Spleen (tissue), 13 donors: ENCODE measurements at places on chromosomes 16 and 17. TPM values are rescaled to one million over a fixed set of nuclear protein-coding genes. Genes with fewer than 3 reads are reported as not detected.

DNA sequence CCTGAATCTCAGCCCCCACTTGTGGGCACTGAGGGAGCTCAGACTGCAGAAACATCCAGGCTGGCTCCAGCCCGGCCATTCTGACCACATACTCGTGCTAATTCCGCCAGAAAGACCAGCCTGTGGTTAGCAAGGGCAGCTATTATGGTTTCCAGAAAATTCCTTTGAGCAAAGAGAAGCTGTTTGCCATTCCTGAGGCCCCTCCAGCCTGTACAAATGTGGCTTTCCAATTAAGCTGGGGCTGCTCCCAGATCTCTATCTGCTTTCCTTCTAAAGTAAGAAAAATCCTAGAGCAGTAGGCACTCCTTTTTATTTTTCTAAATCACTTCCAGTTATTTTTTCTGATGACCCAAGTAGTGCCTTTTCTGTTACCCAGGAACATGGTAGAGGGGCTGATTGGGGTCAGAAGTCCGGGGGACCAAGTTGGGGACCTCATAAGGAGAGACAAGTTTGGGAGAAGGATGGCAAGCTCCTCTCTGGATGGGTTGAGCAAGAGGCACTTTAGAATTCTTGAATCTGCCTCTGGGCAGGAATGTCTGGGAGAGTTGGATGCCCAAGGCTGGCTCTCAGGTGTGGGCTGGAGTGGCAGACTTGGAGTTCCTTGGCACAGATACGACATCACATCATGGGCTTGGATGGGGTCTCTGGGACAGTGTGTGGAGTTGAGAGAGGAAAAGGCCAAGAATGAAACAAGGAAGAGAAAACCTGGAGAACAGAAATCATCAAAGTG is 83.3 kb upstream of the TNRC6C start:
- DNase-seq = no peak

DNA sequence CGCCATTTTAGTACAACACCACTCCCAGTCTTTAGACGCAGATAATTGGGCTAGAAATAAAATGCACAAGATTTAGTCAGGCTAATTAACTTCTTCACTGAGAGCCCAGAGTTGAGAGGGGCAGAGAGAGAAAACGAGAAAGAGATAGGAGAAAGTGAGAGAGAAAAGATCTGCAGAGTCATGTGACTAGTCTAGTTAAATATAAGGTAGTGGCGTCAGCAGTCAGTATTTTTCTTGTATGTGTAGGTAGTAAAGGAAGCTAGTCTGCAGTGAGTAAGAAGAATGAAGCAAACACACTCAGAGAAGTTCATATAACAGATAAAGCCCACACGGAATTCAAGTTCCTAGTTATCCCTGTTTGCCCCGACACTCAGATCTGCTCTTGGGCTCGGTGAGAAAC is 392.6 kb upstream of the ERCC4 start:
- no peak for DNase-seq

SLC4A1 gene
- 2.2 TPM for total RNA-seq

PRAC2 gene
- total RNA-seq = not detected

DNA sequence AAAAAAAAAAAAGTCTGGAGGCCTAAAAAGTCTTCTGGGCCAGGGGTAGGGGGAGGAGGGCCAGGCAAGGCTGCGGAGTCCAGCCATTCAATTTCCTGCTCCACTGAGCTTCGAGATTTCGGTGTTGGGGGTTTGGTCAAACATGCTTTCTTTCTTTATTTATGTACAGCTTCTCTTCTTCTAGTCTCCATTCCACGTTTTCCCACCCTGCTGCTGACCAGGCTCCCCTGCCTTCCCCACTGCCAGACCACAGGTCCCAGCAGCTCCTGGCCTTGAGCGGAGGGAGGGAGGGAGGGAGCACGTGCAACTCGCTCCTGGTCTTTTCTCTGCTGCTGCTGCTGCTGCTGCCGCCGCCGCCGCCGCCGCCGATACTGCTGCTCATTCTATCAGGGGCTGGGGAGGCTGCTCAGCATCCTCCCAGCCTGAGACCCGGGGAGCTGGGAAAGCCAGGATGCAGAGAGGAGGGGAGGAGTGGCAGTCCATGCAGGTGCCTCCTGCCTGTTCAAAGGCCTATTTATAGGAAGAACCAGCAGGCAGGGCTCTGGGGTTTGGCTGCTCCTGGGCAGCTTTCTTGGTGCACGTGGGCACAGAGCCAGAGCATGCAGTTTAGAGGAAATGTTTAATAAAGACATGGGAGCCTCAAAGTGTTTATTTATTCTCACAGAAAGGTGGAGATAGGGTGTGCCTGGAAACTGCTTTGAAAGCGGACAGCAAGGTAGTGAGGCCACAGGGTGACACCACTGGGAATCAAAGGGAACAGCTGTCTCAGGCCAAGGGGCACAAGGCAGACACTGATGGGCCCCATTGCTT is 23.4 kb upstream of the ZFHX3 start:
- DNase-seq = no peak

DNA sequence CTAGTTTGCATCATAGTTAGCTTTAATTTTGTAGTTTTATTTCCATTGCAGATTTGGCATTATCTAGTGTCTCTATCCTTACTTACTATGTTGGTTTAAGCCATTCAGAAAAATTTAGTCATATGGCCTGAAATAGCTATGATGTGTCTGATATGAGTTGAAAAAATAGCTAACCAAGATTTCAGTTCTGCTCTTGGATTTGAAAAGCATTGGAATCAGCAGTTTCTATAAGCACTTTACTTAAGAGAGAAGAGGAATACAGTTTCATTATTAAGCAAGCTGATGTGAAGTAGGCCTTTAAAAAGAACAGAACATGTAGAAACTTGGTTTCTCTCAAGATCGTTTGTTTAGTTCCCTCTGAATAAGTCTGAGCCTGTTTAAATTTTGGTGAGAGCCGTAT is 25.9 kb downstream of the LPCAT2 start:
- no peak for DNase-seq

DNA sequence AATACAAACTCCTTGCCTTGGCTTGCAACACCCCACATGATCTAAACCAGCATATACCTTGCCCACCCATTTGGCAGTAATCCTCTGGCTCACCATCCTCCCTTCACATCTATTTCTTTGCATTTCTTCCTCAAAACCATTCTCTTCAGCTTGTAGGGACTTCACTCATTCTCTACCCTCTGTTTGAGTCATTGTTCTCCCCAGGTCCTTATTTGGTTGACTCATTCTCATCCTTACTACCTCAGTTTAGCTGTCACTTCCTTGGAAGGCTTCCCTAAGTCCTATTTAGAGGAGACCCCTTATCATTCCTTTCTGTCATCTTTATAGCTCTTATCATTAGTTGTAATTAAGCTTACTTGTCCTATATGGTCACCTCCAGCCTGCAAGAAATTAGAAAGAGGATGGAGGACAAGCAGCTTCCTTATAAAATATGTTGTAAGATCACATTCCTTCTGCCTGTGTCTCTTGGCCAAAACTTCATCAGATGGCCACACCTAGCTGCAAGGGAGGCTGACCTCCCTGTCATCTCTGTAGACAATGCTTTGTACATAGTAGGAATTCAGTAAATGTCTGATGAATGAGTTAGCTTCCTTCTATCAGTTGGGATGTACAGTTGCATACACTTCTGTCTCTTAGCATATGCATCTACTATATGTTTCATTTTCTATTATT is 1.7 kb downstream of the TTC19 start:
- DNase-seq = no peak

RHBDL3 gene
- 0.72 TPM for total RNA-seq

ZNF174 gene
- 15.7 TPM for total RNA-seq

- DNase-seq = no peak
Measured at GRCh38 chr17:44202756-44203155, 3.1 kb upstream of the ATXN7L3 start.

DNA sequence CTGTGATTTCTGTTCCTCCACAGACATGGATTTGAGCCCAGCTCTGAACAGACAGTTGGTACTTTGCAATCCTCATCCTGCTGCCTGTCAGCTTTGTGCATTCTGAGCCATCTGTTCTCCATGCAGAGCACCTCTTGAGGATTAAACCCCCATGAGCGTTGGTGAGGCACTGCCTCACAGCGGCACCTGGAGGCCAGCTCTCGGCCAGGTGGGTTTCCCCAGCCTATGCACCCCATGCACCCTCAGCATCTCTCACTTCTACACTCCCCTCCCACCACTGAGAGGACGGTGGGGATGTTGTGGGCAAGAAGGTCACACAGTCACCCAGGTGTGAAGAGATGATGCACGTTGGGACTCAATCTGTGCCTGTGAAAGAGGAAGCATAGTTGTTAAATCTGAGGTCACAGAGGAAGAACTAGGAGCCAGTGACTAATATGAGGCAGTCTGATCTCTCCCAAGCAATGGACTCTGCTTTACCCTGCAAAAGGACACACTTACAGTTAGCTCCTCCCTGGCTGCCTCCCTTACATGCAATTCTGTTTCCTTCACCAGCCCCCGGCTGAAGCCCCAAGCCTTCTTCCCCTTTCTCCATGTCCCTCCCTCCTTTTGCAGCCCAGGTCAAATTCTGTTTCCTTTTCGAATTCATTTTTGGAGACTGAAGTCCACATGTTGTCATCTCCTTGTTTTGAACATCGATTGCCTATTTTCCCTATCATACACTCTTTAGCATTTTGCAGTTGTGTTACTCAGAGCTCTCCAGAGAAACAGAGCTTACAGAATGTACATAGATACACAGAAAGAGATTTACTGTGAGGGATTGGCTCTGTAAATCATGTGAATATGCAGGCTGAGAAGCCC is 58.5 kb downstream of the HS3ST3B1 start:
- peak; percentile 86 for DNase-seq

- DNase-seq = peak; percentile 56
Measured at GRCh38 chr16:74747716-74748615, 26.7 kb downstream of the FA2H start.

GRCh38 chr16:11047057-11047456 is 102.7 kb downstream of the CLEC16A start:
- DNase-seq = no peak

TP53TG3 gene
- total RNA-seq = not detected

KRT27 gene
- not detected for total RNA-seq

- no peak for DNase-seq
Measured at GRCh38 chr16:12470311-12471229, 333.1 kb downstream of the CPPED1 start.

- DNase-seq = no peak
Measured at GRCh38 chr16:79997257-79997656, 396.7 kb upstream of the MAF start.

- no peak for DNase-seq
Measured at GRCh38 chr17:7550344-7550743, 1.5 kb downstream of the TNFSF12 start.

GRCh38 chr16:79049040-79049439 is 551.5 kb downstream of the MAF start:
- no peak for DNase-seq

GRCh38 chr16:74078511-74079231 is 217.9 kb upstream of the PSMD7 start:
- DNase-seq = no peak

DNA sequence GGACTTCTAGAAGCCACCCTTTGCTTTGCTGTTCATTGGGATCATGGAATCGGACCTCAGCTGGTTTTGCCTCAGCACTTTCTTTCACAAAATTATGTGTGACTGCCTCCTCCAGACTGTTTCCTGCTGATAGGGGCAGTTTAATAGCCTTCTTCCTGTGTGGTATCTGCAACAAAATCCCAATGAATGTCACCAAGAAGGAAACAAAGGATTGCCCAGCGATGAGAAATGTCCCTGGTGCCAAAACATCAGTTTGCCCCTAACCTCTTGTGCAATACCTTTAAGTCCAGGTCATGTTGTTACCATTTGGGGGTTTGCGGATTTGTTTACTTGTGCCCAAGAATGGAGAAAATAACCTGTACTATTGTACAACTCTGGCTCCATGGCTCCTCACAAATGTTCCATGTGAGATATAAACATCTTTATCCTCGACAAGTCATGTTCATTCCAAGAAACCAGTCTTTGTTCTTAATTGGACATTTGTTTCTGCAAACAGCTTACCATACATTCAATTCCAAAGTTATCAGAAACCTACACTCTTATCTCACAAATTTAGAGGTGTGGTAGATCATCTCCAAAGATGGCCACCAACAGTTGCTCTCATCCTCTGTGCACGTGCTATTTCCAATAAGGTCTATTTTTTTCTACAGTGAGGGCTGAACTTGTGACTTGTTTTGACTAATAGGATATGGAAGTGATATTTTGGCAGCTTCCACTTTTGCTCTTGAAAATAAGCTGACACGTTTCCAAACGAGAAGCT is 14.8 kb downstream of the TAC4 start:
- no peak for DNase-seq

- no peak for DNase-seq
Measured at GRCh38 chr17:36212272-36212605, 1.4 kb downstream of the CCL4L2 start.

GRCh38 chr16:89982318-89982717 is 33.8 kb downstream of the DEF8 start:
- DNase-seq = no peak

DNA sequence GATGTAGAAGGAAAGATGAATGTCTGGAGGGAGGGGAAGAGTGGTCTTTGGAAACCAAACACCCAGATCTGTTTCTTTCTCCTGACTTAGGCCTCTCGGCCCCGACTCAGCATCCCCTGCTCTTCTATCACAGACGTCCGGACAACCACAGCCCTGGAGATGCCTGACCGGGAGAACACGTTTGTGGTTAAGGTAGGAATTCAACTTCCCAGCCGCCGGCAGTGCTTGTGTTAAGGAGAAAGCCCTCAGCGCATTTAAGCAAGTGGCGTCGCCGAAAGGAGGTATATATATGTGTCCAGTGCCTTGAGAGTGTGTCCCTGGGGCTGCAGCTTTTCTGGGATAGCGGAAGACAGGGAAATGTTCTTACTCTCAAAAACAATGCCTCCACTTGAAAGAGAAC is 3.6 kb downstream of the SH2B1 start:
- DNase-seq = no peak

SBK1 gene
- total RNA-seq = 1.0 TPM

GRCh38 chr17:73089322-73090317 is 2.9 kb downstream of the SLC39A11 start:
- no peak for DNase-seq

RRAD gene
- total RNA-seq = 2.4 TPM

DNA sequence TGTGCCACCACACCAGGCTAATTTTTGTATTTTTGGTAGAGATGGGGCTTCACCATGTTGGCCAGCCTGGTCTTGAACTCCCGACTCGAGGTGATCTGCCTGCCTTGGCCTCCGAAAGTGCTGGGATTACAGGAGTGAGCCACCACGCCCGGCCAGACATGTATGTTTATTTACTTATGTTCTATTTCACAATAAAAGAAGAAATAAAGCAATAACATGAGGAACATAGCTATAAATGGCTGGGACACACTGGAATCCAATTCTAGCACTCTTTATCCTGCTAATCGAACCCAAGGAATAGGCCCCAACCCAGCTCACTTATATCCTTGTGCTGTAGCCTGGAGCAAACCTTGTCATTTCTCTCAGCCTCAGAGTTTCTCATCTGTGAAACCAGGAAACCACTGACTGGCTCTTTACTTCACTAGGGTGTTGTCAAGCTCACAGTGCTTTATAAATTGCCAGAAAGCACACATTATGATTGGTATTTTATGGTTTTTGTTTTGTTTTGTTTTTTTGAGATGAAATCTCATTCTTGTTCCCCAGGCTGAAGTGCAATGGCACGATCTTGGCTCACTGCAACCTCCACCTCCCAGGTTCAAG is 4.3 kb upstream of the ODAD4 start:
- no peak for DNase-seq

CTRB2 gene
- total RNA-seq = 11.8 TPM

- DNase-seq = no peak
Measured at GRCh38 chr17:27236717-27237315, 57.1 kb upstream of the WSB1 start.
